ENCODE measurements at places on chromosomes 7 and 10.

DNA sequence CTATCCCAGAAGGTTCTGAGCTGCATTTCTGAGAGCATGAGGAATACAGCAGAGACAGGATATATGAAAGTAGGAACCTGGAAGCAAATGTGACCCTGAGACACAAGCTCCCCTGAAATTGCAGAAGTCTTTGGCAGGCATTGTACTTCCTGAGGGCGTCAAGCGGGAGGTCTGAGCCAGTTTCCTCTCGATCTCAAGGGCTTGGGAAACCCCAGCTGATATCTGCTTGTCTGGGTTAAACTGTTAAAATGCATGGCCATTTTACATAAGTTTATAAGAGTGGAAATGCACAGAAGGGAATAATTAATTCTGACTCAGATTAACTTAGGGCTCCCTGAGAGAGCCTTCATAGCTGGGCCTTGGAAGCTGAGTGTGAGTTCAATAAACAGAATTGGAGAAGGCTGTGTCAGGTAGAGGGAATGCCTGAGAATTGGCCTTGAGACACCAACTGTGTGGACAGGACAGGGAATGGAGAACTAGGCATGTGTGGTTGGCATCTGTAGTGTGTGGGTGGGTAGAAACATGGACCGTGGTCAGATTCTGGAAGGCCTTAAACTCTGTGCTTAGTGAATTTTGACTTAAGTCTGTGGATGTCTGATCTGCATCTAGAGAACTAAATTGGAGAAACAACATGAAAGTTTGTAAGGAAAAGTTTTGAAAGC lies 53.3 kb downstream of the WIPF3 start:
- DNase-seq, result no peak

DNA sequence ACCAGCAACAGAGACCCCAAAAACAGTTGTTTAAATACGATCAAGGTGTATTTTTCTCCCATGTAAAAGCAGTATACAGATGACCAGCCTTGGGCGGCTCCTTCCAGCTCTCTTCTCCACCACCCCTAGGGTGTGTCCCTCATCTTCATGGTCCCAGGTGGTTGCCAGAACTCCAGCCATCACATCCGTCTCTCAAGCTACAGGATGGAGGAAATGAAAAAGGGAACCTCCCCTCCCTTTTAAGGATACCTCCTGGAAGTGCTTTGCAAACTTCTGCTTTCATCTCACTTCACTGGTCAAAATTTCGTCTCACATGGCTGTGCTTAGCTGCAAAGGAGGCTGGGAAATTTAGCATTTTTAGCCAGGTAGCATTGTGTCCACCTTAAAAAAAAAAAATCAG lies 59.3 kb downstream of the C10orf105 start:
- DNase-seq, result no peak

DNA sequence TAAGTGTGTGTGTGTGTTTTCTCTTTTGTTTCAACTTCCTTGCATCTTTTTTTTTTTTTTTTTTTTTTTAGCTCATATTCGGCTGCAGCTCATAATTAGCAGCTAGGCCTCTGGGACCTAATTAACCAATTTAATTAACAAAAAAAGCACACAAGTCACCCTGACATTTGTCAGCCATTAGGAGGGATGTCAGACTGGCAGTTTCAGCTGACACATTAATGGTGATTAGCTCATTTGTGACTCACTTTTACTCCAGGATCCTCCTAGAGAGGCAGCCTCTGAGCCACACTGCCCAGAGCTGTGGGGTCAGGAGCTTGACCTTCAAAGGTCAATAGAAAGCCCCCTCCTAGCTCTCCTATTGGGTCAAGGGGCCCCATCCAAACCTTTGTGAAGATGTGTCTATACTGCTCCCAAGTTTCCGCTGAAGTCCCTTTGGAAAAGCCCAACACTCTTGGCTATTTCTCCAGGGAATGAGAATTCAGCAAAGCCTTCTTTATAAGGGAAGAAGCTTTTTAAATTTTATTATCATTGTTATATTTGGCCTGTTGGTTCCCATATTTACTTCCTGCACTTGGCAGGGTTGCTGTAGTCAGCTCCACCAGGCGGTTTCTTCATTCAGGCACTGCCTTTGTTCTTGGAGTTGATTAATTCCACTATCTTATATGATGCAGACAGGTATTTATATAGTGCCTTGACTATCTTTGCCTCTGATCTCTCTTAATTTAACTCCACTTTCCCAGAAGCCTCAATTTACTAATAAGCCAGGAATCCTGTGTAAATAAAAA lies 109.5 kb upstream of the HABP2 start:
- no peak for DNase-seq

GRCh38 chr7:92634205-92634604 lies 44.0 kb upstream of the FAM133B start:
- DNase-seq, result no peak

DNA sequence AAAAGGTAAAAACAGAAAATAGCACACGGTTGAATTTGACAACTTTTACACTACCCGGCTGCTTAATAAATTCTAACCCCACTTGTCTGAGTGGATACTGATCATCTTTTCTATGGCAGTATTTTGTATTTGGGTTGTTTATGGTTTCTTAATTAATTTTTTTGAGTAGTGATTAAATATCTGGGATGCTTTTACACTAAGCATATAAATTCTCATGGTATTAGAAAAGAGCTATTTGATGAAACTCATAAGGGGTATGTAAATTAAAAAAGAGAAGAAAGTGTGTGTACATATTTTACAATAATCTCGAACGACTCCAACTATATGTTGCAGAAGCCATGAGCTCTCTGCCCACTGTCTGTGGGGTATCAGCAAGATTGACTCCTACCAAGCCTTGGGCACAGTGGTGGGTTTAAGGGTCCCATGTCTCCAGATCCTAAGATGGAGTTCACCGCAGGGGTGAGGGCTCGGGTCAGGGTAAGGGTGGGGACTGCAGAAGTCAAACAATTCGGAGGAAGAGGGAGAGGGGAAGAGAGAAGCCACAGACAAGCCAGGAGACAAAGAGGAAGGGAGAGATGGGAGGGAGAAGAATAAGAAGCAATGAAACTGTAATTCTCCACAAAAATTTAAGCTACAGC lies 7.6 kb upstream of the HOXA13 start:
- DNase-seq, result no peak

- no peak for DNase-seq
Observed at GRCh38 chr7:79936281-79936983, 198.2 kb upstream of the GNAI1 start.

DNA sequence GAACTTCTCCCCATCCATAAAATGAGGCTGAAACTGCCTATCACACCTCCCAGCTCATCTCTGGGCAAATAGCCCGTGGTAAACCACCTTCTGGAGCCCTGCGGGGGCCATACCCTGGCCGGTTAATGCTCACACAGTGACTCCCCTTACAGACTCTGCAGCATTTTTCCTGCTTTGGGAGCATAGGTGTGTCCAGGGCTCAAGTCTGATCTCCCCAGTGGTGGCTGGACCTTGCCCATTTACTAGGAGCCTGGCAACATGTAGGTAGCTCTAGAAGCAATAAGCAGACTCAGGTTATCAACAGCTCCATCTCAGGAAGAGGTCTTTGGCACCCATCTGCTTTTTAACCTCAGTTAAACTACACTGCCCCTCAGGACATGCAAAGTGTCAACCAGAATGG lies 5.5 kb upstream of the CDHR1 start:
- DNase-seq, result no peak

DNA sequence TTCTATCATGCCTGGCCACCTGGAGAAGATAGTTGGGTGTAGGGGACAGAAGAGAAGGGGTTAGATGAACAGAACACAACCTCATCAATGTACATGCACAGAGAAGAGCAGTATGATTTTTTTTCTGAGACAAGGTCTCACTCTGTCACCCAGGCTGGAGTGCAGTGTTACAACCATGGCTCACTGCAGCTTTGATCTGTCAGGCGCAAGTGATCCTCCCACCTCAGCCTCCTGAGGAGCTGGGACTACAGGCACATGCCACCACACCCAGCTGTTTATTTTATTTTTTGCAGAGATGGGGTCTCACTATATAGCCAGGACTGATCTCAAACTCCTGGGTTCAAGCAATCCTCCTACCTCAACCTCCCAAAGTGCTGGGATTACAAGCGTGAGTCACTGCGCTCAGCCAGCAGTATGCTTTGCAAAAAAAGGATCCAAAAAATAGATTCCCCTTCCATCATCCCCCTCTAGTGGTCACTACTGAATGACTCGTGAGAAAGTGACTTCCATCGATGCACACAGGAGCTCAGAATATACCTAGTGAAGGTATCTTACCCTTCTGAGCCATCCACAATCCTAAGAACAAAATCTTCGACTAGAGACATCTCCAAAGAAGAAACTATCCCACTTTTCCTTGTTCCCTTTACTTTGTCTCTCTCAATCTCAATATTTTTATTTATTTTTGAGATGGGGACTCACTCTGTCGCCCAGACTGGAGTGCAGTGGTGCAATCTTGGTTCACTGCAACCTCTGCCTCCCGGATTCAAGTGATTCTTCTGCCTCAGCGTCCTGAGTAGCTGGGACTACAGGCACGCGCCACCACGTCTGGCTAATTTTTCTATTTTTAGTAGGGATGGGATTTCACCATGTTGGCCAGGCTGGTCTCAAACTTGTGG lies 21.0 kb downstream of the ZCWPW1 start:
- DNase-seq, result peak; percentile 63

DNA sequence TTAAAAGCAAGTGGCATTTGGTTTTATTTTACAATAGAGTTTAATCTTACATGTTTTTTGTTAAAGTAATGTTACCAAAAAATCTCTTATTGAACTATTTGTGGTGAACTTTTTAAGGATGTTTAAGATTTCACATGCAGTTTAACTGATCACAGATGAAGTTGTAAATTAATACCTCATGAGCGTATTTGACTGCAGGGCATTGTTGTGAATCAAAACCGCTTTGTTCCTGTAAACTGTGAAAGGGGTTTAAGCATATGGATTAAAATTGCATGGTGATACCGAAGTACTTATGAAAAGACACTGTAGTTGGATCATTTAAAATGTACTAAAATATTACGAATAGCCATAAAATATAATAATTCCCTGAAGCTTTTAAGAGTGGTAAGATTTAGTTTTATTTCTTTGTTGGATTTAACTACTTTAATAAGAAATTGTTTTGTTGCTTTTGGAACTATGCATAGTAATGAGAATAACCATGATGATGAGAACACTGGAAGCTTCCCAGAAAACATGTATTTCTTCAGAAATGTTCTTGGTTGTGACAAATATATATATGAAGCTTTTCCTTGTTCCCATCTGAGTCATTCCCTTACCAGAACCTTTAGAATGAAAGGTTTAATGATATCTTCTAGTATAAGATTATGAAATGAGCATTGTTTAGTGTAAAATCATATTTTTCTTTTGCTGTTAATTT lies 131.3 kb downstream of the ADK start:
- DNase-seq, result no peak

GRCh38 chr7:34163956-34164355 lies 258.6 kb downstream of the BMPER start:
- DNase-seq, result no peak

DNA sequence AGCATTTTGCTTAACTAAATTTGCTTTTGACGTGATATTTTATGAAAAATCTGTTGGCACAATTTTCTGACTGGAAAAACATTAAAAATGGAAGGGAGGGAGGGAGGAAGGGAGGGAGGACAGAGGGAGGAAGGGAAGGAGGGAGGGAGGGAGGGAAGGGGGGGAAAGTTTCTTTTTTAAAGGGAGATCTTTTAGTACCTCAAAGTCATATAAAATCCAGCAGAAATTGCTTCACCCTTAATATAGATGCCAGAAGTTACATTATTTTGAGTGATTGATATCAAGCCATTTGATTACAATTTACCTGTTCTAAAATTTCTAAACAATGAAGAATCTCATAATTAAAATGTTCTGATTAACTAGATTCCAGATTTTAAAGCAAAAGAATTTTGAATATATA lies 68.9 kb downstream of the CABCOCO1 start:
- no peak for DNase-seq

GRCh38 chr10:14195433-14195832 lies 135.3 kb downstream of the FRMD4A start:
- DNase-seq, result no peak

DNA sequence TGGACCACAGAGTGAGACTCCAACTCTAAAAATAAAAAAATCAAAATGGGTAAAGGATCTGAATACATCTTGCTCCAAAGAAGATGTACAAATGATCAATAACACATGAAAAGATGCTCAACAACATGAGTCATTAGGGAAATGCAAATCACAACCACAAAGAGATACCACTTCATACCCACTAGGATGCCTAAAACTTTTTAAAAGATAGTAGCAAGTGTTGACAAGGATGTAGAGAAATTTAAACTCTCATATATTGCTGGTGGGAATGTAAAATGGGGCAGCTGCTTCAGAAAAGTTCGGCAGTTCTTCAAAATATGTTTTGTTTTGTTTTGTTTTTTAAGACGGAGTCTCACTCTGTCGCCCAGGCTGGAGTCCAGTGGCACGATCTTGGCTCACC lies 45.7 kb upstream of the GTF2IRD1 start:
- no peak for DNase-seq

DNA sequence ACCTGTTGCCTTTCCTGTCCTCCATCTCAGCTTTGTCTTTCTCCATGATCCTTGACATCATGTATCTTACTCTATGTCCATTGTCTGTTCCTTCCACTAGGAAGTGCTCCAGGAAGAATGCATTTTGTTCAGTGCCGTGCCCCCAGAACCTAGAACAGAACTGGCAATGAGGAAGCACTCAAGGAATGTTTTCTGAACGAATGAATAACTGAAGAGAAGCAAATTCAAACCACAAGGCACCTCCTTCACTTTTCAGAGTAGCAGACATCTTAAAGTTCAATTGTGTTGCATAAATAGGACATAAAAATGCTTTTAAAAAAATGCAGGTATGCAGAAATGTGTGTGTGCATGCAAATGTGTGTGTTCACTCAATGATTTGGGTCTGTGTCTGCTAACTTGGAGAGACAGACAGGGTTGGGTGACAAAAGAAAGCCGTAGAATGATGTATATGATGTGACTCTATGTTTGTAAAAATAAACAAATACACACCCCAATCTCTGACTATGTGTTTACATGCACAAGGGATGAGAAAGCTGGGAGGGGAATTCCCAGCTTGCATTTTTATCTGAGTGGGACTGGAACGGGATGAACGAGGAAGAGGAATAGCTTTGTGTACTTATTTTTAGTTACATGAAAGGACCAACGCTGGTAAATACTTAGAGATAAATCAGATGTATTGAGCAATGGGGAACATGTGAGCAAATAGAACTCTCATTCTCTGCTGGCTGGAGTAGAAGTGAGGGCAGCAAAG lies 237.7 kb downstream of the FANK1 start:
- no peak for DNase-seq

DNA sequence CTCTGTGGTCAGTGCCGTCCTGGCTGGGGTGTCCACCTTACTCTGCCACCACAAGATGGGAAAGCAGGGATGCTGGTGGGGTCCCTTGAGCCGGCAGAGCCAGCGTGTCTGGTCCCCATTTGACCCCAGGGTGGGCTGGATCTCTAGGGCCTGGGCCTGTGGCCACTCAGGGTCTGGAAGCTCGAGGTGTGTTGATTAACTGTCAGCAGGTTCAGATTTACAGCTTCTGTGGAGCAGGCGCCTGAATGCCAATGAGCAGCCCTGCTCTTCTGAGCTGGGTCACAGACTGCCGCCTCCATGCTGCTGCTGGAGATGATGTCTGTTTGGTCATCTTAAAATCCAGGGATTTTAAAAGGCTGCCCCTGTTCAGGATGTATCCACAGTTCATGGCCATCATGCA lies 11.3 kb upstream of the DPYSL4 start:
- DNase-seq, result no peak

GRCh38 chr10:48951707-48952106 lies 12.1 kb upstream of the LRRC18 start:
- no peak for DNase-seq

GRCh38 chr7:142668495-142668894 lies 80.8 kb upstream of the PRSS1 start:
- DNase-seq, result no peak
